Hematopoietic multipotent progenitor cell treated with erythropoietin and hydrocortisone succinate and interleukin-3 and kit ligand, for 17 days (in vitro differentiated cells): ENCODE measurements at places on chromosomes 13 and 19.

DNA sequence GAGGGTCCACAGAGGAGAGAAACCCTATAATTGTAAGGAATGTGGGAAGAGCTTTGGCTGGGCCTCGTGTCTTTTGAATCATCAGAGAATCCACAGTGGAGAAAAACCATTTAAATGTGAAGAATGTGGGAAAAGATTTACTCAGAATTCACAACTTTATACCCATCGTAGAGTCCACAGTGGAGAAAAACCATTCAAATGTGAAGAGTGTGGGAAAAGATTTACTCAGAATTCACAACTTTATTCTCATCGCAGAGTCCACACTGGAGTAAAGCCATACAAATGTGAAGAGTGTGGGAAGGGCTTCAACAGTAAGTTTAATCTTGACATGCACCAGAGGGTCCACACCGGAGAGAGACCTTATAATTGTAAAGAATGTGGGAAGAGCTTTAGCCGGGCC lies 9.4 kb upstream of the ZNF234 start:
- no peak for DNase-seq

DNA sequence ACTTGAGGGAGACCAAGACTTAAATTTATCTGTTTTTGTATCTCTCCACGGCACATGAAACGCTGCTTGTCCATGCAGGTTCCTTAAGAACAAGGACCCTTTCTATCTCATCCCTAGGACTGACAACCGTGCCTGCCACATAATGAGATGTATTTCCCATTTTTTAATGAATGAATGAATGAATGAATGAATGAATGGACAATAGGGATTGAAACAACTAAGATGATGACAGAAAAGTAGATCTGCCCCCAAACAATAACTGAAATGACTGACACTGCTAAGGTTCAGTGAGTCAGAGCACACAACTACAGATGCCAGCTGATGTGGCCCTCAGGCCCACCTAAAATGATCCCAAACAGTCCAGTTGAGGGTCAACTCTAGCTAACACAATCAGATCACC lies 69.8 kb downstream of the USP12 start:
- no peak for DNase-seq

DNA sequence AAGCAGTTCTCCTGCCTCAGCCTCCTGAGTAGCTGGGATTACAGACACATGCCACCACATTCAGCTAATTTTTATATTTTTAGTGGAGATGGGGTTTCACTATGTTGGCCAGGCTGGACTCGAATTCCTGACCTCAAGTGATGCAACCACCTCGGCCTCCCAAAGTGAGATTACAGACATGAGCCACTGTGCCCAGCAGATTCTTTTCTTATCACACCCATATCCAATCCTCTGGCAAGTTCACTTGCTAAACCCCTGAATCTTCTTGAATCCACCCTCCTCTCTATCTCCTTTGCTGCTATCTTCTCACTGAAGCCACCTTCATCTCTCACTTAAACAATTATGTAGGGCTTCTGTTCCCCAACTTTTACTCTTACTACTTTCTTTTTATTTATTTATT lies 17.5 kb downstream of the TMEM143 start:
- DNase-seq, result no peak

DNA sequence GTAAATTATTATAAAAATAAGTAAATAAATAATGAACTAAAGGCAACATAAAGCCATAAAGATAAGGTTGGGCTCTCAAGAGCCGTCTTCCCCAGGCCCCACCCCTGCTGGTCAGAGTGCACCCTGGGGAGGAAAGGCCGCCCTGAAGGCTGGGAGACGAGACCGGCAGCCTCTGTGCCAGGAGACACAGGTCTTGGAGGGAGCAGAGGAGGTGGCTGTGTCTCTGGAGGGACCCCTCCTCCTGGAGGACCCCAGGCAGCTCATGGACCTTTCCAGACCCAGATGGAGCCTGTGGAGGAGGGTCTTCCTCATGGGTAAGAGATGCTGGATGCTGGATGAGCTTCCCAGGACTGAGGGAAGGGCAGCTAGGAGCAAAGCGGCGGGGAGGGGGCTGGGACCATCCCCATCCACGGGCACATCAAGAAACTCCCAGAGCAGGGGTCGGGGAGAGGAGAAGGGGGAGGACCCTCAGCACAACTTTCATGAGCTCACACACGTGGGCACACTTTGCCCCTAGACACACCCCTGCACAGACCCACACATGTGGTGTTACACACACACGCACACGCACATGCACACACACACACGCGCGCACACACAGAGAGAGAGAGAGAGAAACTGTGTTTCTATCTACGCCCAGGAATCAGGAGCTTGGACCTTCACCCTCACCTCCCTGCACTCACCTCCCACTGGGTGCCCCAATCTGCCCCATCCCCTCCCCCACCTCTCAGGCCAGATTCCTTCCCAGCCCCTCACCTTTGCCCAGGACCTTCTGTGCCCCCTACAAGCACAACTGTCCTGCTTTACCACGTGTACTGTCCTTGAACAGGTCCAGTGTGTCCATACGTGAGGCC lies at the start of gene CEACAM18:
CEACAM18 (plus strand) TSS at position 159 of the 854 bp plus-strand sequence.
- DNase-seq, result no peak

DNA sequence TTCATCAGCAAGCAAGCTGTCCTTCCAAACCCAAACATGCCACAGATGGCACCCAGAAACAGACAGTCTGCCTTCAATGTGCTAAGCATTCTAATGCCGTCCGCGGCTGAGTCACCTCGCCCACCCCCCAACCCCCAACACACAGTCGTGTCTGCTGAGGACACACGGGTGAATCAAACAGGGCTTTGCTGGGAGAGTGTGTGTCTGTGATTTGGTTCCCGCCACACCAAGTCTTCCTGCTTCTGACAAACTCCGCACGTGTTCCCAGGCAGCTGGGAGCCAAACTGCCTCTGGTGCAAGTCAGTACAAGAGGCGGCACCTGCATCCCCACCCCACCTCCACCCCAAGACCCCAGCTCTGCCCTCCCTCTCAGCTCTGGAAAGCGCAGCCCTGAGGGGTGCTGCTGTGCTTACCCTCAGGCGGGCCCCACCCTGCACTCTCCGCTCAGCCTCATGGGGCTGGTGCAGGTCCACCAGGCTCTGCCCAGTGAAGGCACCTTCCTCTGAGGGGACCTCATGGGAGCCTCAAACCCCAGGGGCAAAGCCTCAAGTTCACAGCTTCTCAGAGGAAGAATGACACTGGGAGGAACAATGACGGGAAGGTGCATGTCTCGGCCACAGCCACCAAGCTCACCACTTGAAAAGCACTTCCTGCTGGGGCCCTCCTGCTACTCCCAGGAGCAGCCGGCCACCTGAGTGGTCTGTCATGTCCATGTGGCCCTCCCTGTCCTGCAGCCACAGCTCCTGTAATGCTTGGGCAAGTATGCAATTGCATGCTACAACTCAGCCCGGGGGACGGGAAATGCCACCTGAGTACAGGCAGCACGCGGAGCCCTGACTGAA lies 15.0 kb upstream of the SLC35E1 start:
- DNase-seq, result no peak

- DNase-seq, result no peak
These were observed 76.0 kb downstream of the ELF1 start for GRCh38 chr13:40943073-40943472.

DNA sequence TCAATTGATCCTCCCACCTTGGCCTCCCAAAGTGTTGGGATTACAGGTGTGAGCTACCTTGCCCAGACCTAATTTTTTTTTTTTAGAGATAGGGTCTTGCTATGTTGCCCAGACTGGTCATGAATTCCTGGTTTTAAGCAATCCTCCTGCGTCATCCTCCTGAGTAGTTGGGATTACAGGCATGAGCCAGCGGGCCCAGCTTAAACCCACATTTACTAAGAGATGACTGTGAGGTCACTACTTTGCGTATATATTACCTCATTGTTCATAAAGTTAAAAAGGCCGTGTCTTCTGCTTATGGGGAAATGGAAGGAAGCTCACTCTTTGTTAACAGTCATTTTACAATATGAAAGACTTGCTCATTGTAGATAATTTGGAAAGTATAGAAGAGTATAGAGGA lies 39.6 kb upstream of the C1QTNF9 start:
- DNase-seq, result no peak

GRCh38 chr13:80262051-80262695 lies 78.8 kb downstream of the SPRY2 start:
- DNase-seq, result no peak

DNA sequence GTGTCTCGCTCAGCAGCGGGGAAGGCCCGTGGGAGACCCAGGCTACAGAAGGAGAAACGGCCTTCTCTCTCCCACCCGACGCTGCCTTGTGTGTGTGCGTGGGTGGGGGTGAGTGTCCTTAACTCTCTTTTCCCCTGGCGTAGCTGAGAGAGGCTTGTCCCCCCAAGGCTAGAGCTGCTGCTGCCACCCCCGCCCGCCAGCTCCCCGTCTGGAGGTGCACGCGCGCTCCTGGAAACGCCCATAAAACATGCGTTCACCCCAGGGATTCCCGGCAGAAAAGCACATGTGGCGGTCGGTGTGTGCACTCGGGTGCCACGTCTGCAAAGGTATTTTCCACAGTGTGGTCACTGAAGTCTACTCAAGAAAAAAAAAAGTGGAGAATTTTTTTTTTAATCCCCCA lies 36.1 kb downstream of the GADD45B start:
- DNase-seq, result no peak

DNA sequence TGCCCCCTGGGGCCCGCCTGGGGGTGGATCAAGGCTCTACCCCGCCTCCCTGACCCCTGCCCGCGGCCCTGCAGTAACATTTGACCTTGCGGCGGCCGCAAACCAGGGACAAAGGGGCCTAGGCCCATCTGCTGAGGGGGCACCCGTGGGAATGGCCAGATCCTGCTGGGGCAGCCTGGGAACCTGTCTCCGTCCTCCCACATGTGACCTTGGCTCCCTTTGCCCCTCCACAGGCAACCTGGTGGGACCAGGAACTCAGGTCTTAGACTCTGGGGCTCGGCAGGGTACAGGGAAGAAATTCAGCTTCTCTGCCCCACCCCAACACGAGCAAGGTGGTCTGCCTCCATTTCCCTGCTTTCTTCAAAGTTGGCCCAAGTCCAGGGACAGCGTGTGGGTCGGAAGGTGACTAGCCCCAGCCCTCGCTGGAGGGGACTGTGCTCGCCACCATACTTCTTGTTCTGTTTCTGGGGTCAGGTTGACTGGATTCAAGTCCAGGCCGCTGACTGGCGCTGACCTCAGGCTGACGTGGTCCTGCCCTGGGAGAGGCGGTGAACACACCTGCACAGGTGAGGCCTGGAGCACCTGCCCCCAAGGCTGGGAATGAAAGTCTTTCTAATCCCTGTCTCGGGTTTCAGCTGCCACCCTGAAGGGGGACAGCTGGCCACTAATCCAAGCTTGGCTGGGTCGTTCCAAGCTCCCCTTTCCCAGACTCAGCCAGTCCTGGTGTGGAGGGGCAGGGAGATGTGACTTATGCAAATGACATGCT lies 2.5 kb upstream of the NR2F6 start:
- no peak for DNase-seq

GRCh38 chr13:113969973-113970611 lies 3.8 kb downstream of the C13orf46 start:
- no peak for DNase-seq

DNA sequence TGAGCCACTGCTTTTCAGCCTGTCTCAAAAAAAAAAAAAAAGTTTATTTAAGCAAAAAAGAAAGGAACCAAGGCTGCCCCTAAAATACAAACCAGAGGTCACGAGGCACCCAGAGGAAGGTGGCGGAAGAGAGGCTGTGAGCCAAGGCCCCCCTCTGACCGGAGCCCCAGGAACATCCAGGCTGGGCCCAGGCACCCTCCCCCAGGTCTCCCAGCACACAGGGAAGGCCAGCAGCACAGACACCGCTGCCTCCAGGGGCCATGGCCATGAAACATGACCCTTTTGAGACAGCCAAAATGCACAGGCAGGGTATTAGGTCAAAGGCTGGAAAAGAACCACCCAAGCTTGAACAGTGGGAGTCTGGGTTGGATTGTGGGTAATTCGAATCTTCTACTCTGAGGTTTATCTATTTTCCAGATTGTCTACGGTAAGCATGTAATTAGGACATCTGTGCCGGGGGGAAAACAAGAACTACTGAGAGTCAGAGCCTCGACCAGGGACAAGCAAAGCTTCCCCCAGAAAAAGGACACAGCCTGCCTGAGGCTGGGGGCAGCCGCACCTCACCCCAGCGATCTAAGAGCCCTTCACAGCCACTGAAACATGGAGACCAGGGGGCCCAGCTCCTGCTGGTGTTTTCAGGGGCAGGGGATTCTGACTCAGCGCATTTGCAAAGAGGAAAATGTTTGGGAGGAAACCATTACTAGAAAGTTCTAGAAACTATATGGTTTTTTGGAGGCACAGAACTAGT lies 8.4 kb downstream of the PEX11G start:
- no peak for DNase-seq

DNA sequence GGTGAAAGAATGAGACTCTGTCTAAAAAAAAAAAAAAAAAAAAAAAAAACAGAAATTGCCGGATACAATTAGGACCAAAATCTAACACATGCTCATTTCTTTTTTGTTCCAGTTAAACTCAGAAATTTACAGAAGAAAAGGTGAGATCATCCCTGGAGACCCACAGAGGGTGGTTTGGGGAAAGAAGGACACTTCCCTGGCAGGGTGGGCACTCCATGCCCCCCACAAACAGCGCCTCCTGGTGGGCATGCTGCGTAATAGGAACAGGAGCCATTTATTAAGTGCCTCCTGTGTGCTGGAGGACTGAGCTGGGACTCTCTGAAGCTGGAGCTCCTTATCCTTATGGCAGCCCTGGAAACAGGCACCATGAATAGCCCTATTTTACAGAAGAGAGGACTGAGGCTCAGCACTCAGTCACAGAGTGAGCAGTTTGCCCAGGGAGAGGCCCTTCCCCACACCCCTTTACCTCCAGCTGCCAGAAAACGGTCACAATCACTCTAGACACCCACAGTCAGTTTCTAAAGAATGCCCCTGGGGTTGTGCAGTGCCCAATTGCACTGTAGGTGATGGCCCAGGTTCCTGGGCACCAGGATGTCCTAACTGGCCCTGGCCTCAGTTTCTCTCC lies 10.1 kb downstream of the C19orf38 start:
- DNase-seq, result peak; percentile 62

DNA sequence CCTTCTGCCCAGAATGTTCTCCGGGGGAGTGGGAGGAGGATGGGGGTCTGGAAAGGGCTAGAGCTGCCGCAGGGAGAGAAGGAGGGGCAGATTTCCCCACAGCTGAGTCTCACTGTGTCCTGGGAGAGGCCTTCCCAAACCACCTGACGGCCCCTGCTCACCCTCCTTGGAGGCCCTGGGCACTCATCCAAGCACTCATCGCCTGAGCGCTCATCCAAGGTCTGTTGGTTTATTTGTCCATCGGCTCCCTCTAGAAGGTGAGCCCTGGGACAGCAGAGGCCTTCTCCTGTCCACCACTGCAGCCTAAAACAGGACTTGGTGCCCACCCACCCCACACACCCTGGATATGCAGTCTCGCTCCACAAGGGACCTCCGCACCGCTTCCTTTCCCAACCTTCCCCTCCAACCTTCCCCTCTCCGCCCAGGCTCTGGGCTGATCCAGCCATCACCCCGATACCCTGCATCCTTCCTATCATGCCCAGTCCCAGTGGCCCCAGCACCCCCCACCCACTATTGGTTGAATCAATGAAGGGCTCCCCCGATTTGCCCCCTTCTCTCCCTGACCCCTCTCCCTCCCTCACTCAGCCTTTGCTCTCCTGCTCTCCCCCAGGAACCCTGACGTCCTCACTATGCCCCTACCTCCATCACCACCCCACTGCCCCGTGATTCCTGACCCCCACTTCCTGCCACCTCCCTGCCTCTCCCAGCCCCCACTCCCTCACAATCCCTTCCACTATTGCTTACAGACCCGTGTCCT lies 1.7 kb downstream of the UBXN6 start:
- DNase-seq, result peak; percentile 84

- DNase-seq, result no peak
These were observed 7.0 kb downstream of the LPAR6 start for GRCh38 chr13:48405875-48406274.
